ENCODE measurements at places on chromosomes 2 and 18.

GRCh38 chr18:3688690-3689089 is 238.7 kb downstream of the TGIF1 start:
- DNase-seq: no peak

DNA sequence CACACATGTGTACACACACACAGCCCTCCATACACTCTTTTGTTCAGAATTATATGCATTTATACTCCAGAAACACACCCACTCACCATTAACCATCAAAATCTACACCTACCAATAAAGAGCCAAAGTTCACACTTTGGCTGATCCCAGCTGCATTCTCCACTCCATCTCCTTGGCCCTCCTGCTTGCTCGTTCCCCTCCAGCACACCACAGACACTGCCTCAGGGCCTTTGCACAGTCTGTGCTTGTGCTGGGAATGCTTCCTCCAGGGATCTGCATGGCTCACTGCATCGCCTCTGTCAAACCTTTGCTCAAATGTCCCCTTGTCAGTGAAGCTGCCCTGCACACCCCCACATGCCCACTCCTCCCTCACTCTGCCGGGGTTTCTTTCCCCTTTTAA is 46.0 kb downstream of the POMC start:
- DNase-seq: no peak

DNA sequence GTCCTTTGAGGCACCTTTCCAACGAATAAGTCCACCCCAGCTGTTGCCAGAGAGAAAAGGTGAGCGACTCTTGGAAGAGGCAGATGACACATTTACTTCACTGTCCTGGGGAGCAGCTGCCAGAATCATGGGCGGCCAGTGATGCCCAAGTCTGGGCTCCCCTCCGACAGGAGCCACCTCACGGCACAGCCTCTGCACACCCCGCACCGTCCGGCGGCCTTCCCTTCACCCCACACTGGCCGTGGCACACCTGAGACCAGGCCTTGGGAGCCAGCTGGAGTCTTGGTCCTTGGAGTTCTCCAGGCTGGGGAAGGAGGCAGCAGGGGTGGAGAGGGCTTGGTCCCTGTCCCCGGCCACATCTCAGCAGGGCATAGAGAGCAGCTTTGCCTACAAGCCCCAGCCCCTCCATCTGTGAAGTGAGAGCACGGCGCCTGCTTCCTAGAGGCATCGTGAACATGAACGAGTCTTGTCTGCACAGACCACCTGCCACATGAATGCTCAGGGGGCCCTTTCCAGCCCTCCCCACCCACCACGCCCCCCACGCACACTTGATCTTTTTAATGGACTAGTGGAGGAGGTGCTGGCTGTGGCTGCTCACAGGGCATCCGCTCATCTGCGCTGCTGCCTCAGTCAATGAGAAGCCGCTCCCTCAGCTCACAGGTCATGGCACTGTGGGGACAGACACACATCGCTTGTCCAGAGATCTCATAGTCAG is 400.2 kb upstream of the MYT1L start:
- DNase-seq: no peak

DNA sequence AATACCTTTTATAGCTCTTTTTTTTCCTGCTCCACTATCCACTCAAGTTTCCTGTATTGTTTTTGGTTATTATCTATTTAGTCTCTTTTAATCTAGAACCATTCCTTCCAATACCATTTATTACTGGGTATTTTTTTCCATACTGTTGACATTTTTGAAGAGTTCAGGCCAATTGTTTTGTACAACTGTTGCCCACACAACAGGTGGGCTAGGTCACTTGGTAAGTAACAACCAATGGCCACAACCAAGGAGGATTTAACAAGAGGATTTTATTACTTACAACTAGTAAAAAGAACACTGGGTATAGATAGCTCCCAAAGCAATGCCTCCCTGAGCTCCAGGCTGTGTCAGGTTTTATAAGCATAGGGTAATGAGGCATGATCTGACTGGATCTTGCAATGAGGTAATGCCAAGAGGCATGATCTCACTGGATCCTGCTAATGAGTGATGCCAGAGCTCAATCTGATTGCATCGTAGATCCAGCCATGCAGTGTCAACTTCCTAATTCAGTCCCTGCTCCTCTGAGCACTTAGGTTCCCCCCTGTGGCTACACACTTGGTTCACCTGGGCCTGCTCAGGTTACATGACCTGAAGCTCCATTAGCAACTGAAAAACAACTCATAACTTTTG is 7.1 kb upstream of the CEP68 start:
- no peak for DNase-seq

DNA sequence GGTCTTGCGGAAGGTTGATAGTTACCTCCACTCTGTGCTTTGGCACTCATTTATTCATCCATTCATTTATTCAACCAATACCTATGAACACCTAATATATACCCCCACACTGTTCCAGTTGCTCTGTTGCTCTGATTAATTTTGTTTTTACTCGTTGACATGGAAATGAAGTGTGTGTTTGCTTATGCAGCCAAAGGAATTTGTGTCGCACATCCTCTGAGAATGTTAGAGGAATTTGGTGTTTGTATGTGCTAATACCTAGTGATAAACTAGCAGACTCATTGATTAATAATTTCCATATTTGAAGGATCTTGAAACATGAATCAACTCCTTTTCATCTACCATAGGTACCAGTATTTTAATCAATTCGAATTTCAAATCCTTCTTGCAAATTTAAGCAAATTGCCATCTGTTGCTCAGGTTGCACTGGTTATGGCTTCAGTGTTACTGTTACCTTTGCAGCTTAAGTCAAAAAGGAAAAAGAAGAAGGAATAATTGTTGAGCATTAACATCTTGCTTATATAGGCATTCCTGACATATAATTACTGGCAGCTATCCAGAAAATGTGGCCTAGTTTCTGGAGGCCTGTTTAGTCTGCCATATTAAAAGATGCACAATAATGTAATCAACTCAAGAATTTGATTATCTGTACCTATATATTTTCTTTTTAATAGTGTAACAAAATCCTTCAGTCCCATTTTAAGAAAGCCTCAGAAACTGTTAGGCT is 25.7 kb upstream of the CRIM1 start:
- no peak for DNase-seq

- DNase-seq: no peak
Measured at GRCh38 chr2:231287696-231288095, 89.3 kb downstream of the ARMC9 start.

GRCh38 chr2:200767111-200767885 is 44.4 kb upstream of the BZW1 start:
- DNase-seq: no peak

GRCh38 chr2:195652911-195653310 is 4.1 kb upstream of the SLC39A10 start:
- DNase-seq: no peak

DNA sequence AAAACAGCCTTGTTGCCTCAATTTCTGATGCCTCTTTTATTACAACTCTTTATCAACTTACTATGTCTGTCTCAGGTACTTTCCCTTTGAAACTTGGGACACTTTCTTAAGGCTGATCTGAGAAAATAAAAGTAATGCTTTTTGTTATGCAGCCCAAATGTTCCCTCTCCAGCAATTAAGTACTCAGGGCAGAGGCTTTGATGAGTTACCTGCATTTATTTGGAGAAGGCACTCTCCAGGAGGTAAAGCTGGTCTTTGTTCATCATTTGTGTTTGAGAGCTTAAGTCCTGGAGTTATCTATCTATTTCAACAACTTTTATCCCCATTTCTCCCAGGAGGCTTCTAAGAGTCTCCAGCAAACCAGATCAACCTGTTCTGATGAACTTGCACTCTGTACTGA is 259.2 kb downstream of the ASXL3 start:
- DNase-seq: no peak

DNA sequence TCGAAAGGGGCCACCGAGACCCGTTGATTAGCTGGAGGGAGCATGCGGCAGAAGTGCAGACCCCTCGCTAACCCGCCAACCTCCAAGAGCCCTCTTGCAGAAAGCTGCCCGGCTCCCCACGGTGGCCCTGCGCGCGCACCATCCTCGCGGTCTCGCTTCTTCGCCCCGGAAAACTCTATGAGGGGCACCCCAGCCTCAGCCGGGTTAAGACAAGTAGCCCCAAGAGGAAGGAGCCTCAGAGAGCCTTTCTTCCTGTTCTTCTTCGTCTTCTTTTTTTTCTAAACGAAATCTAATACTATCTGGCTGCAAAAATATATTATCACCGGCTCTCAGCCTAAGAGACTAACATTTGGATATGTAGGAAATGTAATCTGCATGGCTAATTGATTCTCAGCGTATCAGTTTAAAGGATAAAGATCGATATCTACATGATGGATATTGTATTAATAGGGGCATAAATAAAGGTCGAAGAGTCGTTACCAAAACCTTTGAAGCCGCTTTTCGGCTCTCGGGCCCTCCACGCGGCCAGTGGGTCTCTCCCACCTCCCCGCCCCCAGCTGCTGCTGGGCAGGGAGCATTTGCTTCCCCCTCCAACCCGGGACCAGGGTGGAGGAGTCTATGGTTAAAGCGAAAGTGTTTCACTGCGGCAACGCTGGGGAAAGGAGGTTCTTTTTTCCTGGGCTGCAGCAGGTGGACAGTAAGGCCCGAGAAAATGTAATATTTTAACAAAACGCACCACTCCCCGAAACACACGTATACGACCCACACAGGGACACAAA is 6.1 kb upstream of the PAX3 start:
- DNase-seq: no peak

DNA sequence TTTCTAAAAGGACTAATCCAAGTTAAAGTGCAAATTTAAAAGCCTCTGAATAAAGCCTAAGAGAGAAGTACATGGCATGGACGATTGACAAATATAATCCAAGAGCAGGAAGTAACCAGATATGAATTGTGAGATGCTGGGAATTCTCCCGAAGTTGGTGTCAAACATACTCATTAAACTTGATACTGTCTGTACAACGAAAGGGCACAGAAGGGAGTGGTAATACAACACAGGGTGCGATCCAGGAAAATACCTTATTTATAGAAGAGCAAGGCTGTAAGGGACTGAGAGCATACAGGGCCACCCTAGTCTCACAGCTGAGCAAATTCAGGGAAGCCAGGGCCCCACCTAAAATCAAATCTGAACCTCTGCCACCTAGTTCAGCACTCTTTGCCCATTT is 41.6 kb downstream of the SEMA4F start:
- DNase-seq: no peak

DNA sequence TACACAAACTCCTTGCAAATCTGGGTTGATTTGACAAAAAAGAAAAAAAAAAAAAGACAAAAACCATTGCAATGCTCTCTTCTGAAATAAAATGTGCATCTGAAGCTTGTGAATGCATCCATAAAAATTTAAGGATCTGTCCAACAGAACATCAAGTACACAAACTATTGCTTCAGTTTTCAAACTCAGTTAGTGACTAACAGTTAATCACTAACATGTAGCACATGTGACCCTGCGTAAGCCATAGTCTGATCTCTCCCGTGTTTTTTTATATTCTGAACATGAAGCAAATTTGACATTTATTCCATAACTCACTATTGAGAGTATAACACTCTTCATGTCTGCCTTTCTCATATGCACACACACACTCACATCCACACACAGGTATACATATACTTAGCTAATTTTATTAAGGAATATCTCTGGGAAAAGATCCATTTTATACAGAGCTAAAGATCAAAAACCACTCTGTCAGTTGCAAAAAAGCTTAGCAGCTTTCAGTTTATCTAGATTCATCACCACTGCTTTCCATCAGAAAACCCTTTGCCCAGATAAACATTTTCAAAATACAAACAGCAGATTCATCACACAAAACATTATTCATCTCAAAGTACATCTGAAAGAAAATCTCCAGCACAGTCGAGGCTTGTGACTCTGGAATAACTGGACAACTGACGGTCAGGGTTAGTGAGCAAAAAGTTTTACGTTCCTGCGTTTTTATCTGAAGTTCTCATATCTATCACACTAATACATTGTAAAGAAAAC is 1000.4 kb upstream of the ACVR2A start:
- DNase-seq: no peak

- DNase-seq: no peak
Measured at GRCh38 chr2:48529676-48530032, 300 bp upstream of the STON1 start.

- no peak for DNase-seq
Measured at GRCh38 chr2:29776406-29776805, 145.0 kb downstream of the ALK start.

DNA sequence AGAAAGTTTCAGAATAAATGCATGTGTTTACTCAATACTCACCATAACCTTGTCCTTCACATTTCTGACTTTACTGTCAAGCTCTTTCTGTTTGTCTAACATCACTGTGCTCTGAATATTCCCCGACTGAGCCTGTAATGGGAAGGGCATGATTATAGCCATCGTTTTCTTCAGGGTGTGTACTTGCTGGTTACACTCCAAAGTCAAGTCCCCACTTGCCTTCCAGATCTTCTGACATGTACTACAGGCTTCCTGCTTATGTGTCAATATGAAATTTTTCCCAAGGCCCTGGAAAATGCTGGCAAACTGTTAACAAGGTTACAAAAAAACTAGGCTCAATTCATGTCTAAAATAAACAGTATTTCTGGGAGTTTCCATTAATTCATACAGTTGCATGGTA is 12.9 kb downstream of the STAT1 start:
- no peak for DNase-seq

DNA sequence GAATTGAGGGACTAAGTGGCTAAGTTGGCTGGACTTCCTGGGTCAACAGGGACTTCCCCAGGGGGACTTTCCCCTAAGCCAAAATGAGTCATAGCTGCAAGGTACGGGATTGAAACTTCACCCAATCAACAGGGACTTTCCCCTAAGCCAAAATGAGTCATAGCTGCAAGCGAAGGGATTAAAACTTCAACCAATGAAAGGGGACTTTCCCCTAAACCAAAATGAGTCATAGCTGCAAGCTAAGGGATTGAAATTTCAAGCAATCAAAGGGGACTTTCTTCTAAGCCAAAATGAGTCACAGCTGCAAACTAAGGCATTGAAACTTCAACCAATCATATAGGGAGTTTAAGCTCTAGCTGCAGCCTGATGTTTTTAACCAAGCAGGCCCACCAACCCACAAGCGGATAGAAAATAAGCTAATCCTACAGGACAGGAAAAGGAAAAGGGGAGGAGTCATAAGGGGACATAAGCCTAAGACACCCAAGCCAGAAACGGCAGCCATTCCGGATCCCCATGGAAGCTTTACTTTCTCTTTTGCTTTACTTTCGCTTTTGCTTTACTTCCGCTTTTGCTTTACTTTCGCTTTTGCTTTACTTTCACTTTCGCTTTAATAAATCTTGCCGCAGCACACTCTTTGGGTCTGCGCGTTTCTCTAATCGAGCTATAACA is 1375.4 kb upstream of the CELF4 start:
- peak; percentile 65 for DNase-seq

GRCh38 chr2:188450732-188451483 is 159.2 kb downstream of the GULP1 start:
- no peak for DNase-seq

All from CD4-positive, alpha-beta T cell treated with Interferon alpha-2 for 1 hour (primary cell).